ENCODE measurements at places on chromosomes 13 and 19.

DNA sequence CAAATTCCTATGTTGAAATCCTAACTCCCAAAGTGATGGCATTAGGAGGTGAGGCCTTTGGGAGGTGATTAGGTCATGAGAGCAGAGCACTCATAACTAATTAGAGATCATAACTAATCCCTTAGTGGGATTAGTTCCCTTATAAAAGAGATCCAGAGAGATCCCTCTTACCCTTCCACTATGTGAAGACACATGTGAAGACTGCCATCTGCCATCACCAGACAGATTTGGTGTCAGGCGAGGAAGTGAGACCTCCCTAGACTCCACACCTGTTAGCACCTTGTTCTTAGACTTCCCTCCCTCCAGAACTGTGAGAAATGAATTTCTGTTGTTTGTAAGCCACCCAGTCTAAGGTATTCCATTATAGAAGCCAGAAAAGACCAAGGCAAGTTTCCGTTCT is 112.2 kb downstream of the NDFIP2 start:
- H3K27ac ChIP-seq, result no peak overlapping the region
- H3K27me3 ChIP-seq, result no peaks in the 10 kb centered on the region
- H3K4me1 ChIP-seq, result no peaks in the 10 kb centered on the region
- H3K36me3 ChIP-seq, result no peaks in the 10 kb centered on the region
- no peak overlapping the region for H3K4me3 ChIP-seq
- no peak for DNase-seq

DNA sequence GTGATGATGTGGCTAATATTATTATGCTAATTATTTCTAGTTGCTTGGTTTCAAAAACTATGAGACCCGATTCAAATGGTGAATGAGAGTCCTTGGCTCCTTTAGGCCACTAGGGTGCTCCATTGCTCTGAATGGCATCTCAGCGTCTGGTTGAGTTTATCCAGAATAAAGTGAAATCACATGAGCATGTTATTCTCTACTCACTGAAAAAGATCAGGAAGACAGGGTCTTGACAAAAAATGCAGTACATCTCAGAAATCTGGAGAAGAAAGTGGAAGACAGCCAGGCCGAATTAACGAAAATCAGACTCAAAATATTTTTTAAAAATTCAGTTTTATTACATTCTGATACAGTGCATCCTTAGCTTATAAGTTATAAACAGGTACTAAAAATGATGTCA is 516.2 kb downstream of the MYO16 start:
- no peak overlapping the region for H3K4me3 ChIP-seq
- H3K4me1 ChIP-seq, result no peaks in the 10 kb centered on the region
- H3K36me3 ChIP-seq, result no peaks in the 10 kb centered on the region
- no peaks in the 10 kb centered on the region for H3K27me3 ChIP-seq
- no peak overlapping the region for H3K27ac ChIP-seq
- DNase-seq, result no peak

- H3K27me3 ChIP-seq, result no peaks in the 10 kb centered on the region
- no peaks in the 10 kb centered on the region for H3K4me1 ChIP-seq
- H3K27ac ChIP-seq, result no peak overlapping the region
These were observed 107.0 kb downstream of the FLT1 start for GRCh38 chr13:28387740-28388501.

DNA sequence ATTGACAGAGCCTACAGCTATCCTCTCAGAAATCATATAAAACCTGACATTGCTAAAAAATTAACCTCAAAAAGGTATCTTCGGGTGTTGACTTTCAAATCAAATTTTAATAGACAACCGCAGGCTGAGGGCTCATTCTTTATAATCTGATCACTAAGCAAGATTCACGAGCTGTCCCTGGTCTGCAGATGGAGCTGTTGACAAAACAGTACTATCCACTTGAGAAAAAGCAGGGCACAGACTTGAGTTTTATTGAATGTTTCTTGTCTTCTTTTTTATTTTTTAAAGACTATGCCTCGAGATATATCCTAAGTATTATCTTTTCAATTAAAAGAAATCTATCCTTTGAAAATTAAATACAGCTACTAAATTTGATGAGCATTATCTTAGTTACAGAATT is 540.5 kb downstream of the PCDH9 start:
- no peak for DNase-seq
- no peak overlapping the region for H3K27ac ChIP-seq
- no peaks in the 10 kb centered on the region for H3K36me3 ChIP-seq
- H3K27me3 ChIP-seq, result no peaks in the 10 kb centered on the region

DNA sequence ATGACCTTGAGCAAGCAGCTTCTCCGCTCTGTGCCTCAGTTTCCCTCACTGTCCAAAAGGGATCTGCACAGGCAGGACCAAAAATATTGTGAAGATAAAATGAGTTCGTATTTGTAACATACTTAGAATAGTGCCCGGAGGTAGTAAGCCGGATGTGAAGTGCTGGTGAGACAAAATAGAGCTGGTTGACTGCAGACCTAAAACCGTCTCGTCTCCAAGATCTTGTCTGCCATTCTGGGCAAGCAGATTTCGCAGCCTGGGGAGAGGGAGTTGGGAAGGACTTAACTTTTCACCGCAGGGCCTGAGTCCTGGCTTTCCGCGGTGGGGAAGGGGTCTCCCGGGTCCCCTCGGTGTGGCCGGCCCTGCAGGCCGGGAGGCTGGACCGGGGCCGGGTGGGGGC is 8.2 kb upstream of the BBC3 start:
- no peak for DNase-seq
- no peak overlapping the region for H3K4me3 ChIP-seq
- no peaks in the 10 kb centered on the region for H3K36me3 ChIP-seq
- peaks cover 40% of the 10 kb centered on the region for H3K4me1 ChIP-seq
- no peak overlapping the region for H3K27ac ChIP-seq

GRCh38 chr13:106858903-106859532 is 291.1 kb upstream of the ARGLU1 start:
- DNase-seq, result no peak
- no peak overlapping the region for H3K27ac ChIP-seq
- H3K36me3 ChIP-seq, result no peaks in the 10 kb centered on the region
- no peak overlapping the region for H3K4me3 ChIP-seq
- H3K27me3 ChIP-seq, result no peaks in the 10 kb centered on the region

DNA sequence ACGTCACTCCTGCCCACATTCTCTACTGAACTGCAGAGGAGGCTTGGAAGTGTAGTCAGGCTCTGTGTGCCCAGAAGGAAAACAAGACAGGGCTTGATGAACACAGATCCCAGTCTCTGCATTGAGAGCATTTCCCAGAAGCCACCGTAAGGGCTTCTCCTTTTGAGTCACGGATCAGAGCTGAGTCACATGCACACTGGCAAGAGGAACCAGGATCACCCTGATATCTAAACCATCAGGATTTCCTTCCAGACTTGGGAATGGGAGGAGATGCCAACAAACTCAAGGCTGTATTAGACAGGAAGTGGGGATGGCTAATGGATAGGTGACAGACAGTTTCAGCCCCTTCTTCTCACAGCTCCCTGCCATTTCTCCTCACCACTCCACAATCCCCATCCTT is 17.7 kb upstream of the FBXO17 start:
- no peaks in the 10 kb centered on the region for H3K4me1 ChIP-seq
- H3K27ac ChIP-seq, result no peak overlapping the region
- H3K4me3 ChIP-seq, result no peak overlapping the region

DNA sequence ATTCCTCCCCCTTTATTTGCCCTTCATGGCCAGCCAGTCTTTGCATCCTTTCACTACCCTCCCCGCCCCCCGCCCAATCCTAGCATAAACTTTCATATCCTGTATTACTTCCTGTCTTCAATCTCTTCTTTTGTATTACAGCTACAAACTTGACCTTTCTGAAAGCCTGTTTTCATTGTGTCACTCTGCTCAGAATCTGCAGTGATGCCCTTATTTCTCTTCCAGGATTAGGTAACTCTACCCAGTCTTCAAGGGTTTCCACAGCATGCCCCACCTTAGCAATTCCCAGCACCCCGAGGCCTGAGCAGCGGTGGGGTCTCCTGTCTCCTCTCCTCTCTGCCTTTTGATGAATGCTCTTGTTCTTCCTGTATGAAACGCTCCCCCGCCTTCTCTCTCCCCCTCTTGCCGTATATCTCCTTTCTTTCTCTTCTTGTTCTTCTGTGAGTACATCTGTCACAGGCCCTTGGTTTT is 145.6 kb downstream of the SHISA2 start:
- no peaks in the 10 kb centered on the region for H3K27me3 ChIP-seq
- DNase-seq, result no peak
- no peaks in the 10 kb centered on the region for H3K36me3 ChIP-seq
- peaks cover 44% of the 10 kb centered on the region for H3K4me1 ChIP-seq
- no peak overlapping the region for H3K4me3 ChIP-seq

Measured in CD8-positive, alpha-beta memory T cell (primary cell).